ENCODE measurements at places on chromosomes 12 and 14. TPM values are rescaled to one million over a fixed set of nuclear protein-coding genes. Genes with fewer than 3 reads are reported as not detected.

DNA sequence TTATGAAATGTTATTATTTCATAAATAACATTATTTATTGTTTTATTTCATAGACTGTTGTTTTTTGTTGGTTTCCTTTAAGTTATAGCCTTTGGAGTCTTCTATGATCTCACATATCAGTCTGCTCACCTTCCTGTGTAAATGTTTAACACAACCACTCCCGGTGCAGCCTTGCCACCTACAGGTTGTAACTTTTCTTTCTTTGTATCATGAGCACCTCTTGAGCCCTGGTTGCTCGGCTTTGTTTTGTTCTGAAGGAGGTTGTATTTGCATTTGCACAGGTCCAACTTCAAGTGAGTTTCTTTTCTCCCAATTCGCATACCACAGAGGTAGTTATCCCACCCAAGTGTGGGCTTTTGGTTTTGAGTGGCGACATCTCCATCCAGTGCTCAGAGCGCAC lies 121.4 kb downstream of the SLC15A4 start:
- no peak overlapping the region for H3K27ac ChIP-seq
- DNase-seq = no peak
- H3K27me3 ChIP-seq = no peaks in the 10 kb centered on the region
- peaks cover 11% of the 10 kb centered on the region for H3K36me3 ChIP-seq
- H3K4me3 ChIP-seq = no peak overlapping the region

- DNase-seq = no peak
- no peak within 1 kb of the TSS for H3K27ac ChIP-seq
- no peak within 1 kb of the TSS for H3K4me3 ChIP-seq
- H3K27me3 ChIP-seq = peaks cover 33% of the 10 kb centered on the region
Observed at GRCh38 chr12:54984658-54985376, at the start of gene TESPA1. TESPA1 (minus strand) TSS chr12:54984762; CDS start chr12:54974562, 10,200 bp downstream.

GDF3 gene
- total RNA-seq = not detected

- no peak overlapping the region for H3K27ac ChIP-seq
- no peak for DNase-seq
- H3K4me3 ChIP-seq = no peak overlapping the region
- peaks cover 25% of the 10 kb centered on the region for H3K27me3 ChIP-seq
- H3K36me3 ChIP-seq = no peaks in the 10 kb centered on the region
Observed at GRCh38 chr12:99976762-99977161, 8.0 kb downstream of the ANKS1B start.

GRCh38 chr14:21486640-21487087 lies 9.7 kb downstream of the TOX4 start:
- H3K27me3 ChIP-seq = no peaks in the 10 kb centered on the region
- no peak for DNase-seq
- no peak overlapping the region for H3K27ac ChIP-seq

GRCh38 chr12:69467366-69467765 lies 2.8 kb upstream of the FRS2 start:
- peaks cover 19% of the 10 kb centered on the region for H3K4me1 ChIP-seq
- DNase-seq = no peak
- H3K4me3 ChIP-seq = no peak overlapping the region
- no peaks in the 10 kb centered on the region for H3K36me3 ChIP-seq
- H3K27me3 ChIP-seq = no peaks in the 10 kb centered on the region
- no peak overlapping the region for H3K27ac ChIP-seq

GARIN6 gene
- total RNA-seq = not detected

LBHD2 gene
- not detected for total RNA-seq

GRCh38 chr14:41749429-41749828 lies 142.8 kb downstream of the LRFN5 start:
- no peak for DNase-seq
- no peak overlapping the region for H3K27ac ChIP-seq
- H3K4me3 ChIP-seq = no peak overlapping the region
- H3K4me1 ChIP-seq = no peaks in the 10 kb centered on the region
- no peaks in the 10 kb centered on the region for H3K27me3 ChIP-seq

- DNase-seq = no peak
- no peaks in the 10 kb centered on the region for H3K36me3 ChIP-seq
- no peaks in the 10 kb centered on the region for H3K27me3 ChIP-seq
- no peak overlapping the region for H3K27ac ChIP-seq
- H3K4me3 ChIP-seq = no peak overlapping the region
Observed at GRCh38 chr12:105315726-105316125, 14.8 kb upstream of the C12orf75 start.

DNA sequence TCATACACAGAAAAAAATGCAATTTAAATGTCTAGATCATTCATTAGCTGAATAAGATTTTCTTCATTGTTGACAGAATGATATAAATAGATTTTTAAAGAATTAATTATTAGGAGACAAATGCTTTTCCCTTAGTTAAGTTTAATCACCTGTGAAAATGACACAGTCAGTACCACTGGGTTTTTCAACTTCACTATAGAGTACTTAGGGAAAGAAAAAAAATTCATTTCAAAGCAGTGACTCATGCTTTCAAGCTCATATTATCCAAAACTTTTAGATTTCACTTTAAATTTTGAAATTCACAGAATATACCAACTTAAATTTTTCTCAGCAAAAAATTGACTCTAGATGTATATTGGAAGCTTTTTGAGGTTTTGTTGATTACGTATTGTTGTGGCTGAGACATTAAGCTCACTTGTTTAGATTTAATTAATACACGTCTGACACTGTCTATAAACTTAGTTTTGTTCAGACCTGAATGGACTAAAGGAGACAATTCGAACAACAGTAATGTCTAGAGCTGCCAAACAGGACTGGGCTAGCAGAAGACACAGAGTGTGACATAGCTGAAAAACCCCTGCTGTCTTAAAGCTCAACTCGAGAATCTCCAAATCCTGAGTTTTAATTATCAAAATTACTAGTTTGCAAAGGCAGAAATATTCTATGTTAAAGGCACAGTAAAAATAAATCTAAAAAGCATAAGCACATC lies 1.6 kb downstream of the MGAT4C start:
- DNase-seq = no peak
- peaks cover 13% of the 10 kb centered on the region for H3K4me1 ChIP-seq
- H3K36me3 ChIP-seq = no peaks in the 10 kb centered on the region

- H3K27ac ChIP-seq = peak overlapping the region; percentile 57
- no peak for DNase-seq
- no peak overlapping the region for H3K4me3 ChIP-seq
Observed at GRCh38 chr14:51139121-51139681, 44.3 kb upstream of the TRIM9 start.

KRT6C gene
- total RNA-seq = 0.31 TPM

PYGL gene
- total RNA-seq = 38.8 TPM
